GM23248 (cell line): ENCODE measurements at places on chromosomes 13 and 19. TPM values are rescaled to one million over a fixed set of nuclear protein-coding genes. Genes with fewer than 3 reads are reported as not detected.

Gene ENOX1
- 1.8 and 2.7 TPM in 2 replicates for total RNA-seq

Gene CYP4F12
- total RNA-seq, result not detected in 2 replicates

Gene C1QTNF9
- not detected in 2 replicates for total RNA-seq

Gene BEST2
- not detected in 2 replicates for total RNA-seq

Gene TNFSF13B
- 0.13 and 2.5 TPM in 2 replicates for total RNA-seq

Gene DCLK1
- 0.25 and 0.65 TPM in 2 replicates for total RNA-seq

Gene ANGPTL4
- 11.4 and 13.1 TPM in 2 replicates for total RNA-seq

Gene CGB3
- not detected in 2 replicates for total RNA-seq

Gene SBK2
- total RNA-seq, result not detected in 2 replicates

Gene FCGBP
- not detected in 2 replicates for total RNA-seq
